ENCODE measurements at places on chromosomes 7 and 10. TPM values are rescaled to one million over a fixed set of nuclear protein-coding genes. Genes with fewer than 3 reads are reported as not detected.

DNA sequence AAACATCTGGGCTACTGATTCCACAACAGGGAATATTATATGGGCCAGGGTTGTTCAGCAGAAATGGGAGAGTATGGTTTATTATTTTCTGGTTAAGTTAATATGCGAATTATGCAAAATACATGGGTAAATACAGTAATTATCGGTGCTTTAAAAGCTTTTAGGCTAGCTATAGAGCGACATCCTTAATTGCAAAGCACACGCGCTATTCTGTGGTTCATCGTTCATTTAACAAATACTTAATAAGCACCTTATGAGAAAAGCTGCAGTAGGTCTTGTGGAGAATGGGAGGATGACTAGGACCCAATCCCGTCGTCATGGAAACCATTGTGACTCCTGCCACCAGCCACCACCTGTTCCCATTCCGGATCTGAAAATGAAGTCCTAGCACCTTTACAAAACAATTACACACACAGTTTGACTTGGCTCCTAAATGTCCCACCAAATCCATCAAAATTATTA lies 623 bp upstream of the CEP41 start:
- DNase-seq: peak; percentile 66

- DNase-seq: no peak
These were observed 91.0 kb downstream of the ELMO1 start for GRCh38 chr7:37357637-37357996.

The ADAM22 gene
- total RNA-seq: 2.0 TPM

The CHCHD1 gene
- 19.4 TPM for total RNA-seq

The CREB5 gene
- total RNA-seq: 1.5 TPM

DNA sequence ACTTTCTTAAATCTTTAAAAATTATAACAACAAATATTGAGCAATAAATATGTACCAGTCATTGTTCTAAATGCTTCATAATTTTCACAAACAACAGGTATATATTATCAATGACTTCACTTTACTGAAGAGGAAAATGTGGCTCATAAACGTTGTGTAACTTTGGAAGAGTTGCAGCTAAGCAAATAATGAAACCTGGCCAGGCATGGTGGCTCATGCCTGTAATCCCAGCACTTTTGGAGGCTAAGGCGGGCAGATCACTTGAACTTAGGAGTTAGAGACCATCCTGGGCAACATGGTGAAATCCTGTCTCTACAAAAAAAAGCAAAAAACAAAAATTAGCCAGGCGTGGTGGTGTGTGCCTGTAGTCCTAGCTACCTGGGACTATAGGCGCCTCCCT lies 71.9 kb upstream of the AMPH start:
- DNase-seq: no peak

DNA sequence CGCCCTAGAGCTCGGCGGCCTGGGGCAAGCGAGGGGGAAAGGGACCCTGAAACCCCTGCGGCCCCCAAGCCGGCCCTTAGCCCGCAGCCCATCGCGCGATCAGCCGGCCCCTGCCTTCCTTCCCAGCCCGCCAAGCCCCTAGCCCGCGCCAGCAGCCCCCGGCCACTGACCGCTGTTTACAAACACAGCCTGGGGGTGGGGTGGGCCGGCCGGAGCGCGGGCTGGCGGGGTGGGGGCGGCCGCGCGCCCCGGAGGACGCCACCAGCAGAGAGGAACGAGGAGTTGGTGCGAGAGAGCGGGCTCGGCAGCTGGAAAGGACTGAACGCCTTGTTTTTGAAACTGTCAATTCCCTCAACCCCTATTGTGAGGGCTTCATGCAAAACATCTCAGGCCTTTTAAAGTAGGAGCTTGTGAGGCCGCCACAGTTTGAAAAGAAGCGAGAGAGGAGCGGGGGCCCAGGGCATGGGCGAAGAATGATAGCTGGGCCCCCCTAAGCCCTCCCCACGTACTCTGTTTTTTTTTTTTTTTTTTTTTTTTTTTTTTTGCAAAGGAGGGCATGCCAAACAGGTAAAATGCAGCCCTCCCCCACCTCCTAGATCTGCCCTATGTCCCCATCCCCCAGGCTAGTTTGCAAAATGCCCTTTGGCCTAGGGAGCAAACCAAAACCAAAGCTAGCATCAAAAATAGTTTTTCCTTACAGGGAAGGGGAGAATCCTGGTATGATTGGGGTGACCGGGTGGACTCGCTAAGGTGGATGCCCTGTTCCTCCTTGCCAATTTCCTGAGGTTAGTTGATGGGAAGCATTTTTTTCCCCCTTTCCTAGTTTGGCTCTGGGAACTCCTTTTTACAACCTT lies 15.0 kb downstream of the SKIDA1 start:
- DNase-seq: no peak

The CAMK1D gene
- total RNA-seq: 0.85 TPM

GRCh38 chr10:109934958-109935793 lies 11.9 kb upstream of the XPNPEP1 start:
- DNase-seq: peak; percentile 99

DNA sequence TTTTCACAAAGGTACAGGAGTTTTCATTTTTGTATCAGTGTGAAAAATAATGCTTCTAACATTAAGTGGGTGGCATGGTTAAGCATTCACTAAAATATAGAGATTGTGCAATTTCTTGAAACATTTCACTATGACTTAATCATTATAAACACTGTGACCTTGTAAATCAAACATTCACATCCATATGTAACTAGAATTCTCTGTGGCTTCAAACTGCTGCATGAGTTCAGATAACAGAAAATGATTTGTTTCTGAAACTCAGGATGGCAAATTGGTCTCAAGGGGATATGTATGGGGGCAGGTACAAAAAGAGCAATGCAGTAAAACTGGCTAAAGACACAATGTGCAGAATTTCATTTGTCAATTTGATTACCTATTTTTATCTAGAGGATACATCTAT lies 3.8 kb downstream of the FAM133B start:
- no peak for DNase-seq

The DKK1 gene
- 18.6 TPM for total RNA-seq

The ARMH3 gene
- 9.4 TPM for total RNA-seq

GRCh38 chr7:108358553-108358952 lies 97.7 kb downstream of the NRCAM start:
- no peak for DNase-seq

- DNase-seq: no peak
These were observed 189.7 kb downstream of the ZNF248 start for GRCh38 chr10:37667736-37668135.

The ZNF467 gene
- 12.7 TPM for total RNA-seq

The CYP3A4 gene
- total RNA-seq: not detected

GRCh38 chr7:44977959-44978335 lies 868 bp downstream of the MYO1G start:
- no peak for DNase-seq

DNA sequence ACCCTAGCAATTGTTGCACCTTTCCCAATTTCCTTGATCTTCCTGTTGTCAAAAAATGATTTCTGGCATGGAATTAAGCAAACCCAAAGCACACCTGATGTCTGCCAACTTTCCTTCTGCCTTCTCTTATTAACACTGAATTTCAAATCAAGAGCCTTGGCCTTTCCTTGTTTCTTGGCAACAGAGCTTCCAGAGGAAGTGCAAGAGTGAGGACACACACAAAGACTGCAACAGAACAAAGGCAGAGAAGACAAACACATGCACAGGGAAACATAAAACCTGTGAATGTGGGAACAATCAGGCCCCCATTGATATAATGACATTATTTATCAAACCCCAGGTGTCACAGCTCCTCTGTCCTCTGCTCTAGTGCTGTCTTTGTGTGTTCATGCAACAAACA lies 73.0 kb upstream of the IL6 start:
- peak; percentile 90 for DNase-seq

DNA sequence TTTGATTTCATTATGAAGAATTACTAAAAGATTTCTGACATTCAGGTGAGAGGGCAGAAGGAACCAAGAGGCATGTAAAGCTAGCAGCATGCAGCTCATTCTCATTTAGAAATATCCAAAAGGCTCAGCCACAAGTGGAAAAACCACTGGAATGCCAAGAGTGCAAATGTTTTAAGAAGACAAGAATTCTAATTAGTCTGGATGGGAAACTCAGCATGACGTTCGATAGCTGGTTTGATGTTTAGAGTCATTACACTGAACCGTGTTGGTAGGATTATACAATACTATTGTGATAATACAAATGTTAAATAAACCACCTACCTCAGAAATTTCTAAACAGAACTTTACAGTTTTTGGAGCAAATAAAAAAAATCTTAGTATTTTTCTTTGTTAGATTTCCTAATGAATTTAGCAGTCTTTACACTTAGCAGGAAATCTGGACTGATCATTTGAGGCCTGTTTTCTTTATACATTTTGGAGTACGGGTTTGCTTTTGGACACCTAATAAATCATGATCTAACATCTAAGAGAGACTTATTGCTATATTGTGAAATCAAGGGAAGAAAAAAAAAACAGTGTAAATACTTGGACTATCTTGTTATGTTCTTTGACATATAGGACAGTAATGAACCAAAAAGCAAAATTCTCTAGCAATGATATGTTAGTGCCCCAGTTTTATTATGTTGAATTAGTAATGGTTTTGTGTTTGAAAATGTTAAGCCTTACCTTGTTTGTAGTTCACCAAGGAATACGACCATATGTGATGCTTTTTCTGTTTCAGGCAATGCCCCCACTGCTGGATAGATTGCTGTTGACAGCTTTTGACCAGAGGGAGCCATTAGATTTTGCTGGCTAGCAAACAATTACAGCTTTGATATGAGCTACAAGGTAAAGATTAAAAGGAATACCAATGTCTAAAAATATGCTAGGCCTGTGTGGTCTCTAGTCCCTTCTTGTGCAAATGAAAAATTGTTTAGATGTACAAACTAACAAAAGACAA lies 354.1 kb upstream of the SEMA3A start:
- no peak for DNase-seq

The ANK3 gene
- total RNA-seq: 0.85 TPM

DNA sequence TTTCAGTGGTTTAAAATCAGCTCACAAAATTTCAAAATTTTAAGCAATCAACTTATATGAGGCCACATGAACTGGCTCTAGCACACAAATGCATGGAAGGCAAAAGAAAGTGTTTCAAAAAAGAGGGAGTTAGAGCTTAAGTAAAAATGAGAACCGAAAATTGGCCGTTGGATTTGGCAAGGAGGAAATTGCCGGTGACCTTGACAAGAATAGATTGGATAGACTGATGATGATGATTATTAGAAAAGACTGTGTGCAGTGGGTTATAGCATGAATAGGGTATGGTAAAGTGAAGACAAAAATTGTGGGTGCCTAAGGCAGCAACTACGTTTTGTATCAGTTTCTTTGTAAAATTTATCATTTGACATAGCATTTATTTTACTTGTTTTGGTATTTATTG lies 175.7 kb downstream of the SEMA3D start:
- no peak for DNase-seq

The FAM20C gene
- total RNA-seq: 2.7 TPM

DNA sequence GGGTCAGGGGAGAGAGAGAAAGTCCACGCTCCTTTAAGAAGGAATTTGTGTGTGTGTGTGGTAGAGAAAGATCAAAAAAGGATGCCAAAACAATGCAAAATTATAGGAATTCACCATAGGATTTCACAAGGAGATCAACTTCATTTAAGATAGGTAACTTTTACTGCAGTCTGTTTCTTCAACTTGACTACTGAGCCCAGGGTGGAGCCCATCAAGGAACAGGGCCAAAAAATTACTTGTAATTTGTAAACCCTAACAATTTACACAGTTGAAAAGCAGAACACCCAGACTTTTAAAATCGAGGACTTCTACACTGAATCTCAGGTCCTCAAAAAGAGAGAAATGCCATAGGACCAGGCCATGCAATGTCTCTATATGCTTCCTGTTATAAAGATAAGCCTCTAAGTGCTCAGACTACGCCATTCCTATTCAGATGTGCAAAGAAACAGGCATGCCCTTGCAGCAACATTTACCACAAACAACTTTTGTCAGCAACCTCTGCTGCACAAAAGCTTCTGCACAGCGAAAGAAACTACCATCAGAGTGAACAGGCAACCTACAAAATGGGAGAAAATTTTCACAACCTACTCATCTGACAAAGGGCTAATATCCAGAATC lies 10.6 kb upstream of the GIMAP4 start:
- no peak for DNase-seq

All from dermis blood vessel endothelial cell (primary cell).